ENCODE measurements at places on chromosomes 5 and 9.

GRCh38 chr9:119963258-119963797 is 594.1 kb upstream of the BRINP1 start:
- DNase-seq = no peak

- no peak for DNase-seq
Observed at GRCh38 chr9:71925834-71926233, 14.4 kb downstream of the C9orf85 start.

- DNase-seq = no peak
Observed at GRCh38 chr5:176994460-176995121, 12.0 kb downstream of the UIMC1 start.

- no peak for DNase-seq
Observed at GRCh38 chr9:126927419-126927818, 12.8 kb downstream of the RALGPS1 start.

DNA sequence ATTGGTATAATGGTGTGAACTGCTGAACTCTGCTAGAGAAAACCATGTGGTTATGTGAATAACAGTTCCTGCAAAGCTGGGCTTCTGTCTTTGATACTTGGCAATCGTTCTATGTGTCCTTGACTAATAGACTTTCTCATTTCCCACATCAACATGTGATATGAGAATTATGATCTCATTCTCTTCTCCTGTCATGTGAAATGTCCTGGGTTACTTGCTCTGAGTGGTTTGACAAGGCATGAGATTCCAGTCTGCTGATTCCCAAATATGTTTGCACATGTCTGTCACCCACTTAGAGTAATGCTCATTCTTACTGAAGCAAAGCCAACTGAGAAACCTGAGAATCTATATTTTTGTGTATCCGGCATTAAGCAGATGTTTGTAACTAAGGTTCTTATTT is 141.2 kb downstream of the PARP8 start:
- DNase-seq = no peak

- DNase-seq = no peak
Observed at GRCh38 chr5:116534964-116535651, 39.5 kb downstream of the SEMA6A start.

DNA sequence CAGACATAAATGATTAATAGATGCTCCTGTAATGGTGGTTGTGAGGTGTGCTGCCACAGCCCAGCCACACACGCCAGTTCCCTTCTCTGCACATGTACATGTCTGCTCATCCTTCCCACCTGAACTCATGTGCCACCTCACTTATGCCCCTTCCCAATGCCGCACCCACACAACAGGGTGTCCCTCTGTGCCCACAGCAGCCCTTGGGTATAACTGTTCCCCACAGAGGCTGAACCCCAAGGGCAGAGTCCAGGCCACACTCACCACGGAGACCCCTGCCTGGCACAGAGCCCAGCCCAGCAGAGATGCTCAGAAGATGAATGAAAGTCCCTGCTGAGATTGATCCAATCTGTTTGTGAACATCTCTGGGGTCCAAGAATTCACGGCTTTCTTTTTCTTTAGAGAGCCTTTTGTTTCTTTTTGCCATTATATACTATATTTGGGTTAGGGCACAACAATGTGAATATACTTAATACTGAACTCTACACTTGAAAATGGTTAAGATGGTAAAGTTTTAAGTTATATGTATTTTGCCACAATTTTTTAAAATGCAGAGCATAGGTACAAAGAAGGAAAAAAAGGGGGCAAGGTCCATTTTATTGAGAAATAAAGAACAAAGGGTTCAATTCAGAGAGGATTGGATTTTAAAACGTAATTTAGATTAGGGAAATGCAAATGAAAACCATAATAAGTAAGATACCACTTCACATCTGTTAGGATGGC is 29.6 kb downstream of the IRF1 start:
- DNase-seq = no peak

GRCh38 chr5:145968970-145969713 is 32.8 kb downstream of the SH3RF2 start:
- DNase-seq = no peak

DNA sequence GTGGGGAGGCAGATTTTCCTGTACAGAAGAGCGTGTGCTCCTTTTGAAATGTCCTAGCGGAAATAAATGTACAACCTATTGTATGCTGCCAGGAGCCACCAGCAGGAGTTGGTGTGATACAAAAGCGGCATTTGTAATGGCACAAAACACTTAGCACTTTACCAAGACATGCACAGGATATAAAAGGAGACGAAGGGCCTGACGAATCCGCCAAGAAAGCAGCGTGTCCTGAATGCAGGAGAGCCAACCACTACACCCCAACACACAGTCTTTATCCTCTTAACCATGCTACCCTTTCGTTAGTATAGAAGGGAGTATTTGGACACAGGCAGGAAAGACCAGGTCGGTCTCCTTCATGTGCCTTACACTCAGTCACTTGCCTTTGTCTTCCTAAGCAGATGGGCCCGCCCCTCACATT is 218.1 kb downstream of the TRIM32 start:
- no peak for DNase-seq

DNA sequence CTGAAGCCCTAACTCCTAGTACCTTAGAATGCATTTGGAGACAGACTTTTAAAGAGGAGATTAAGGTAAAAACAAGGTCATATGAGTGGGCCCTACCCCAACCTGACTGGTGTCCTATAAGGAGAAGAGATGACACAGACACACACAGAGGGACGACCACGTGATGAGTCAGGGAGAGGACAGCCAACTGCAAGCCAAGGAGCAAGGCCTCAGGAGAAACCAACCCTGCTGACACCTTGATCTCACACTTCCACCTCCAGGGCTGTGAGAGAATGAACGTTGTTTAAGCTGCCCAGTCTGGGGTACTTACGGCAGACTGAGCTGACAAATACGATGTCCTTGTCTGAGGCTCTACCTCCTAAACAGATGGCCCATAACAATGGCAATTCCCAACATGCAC is 93.6 kb downstream of the ROR2 start:
- no peak for DNase-seq

DNA sequence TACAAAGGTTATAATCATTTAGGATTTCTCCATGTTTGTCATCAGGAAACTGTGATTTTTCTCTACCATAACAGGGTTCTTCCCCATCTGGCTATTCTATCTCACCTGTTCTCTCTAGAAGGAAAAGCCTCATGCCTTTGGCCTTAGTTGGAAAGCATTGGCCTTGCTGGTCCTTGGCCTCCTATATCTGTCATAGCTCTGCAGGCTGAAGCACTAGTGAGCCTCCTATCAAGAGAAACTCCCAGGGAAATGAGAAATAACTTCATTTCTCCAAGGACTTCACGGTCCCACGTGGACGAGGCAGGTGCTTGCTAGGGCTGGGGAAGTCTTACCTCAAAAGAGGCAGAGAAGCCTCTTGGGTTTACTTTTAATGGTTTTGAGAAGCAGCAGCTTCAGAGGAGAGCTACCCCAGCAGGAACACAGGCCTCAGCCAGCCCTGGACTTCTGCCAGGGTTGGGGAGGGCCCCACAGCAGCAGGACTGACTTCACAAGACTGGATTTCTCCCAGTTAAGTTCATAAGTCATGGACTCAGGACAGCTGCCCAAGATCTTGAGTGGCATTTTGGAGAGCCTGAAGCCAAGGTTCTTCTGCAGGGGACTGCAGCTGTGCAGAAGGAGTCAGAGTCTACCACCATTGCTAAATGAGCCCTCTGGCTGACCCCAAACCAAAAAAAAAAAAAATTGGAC is 15.8 kb upstream of the PSAT1 start:
- DNase-seq = no peak

DNA sequence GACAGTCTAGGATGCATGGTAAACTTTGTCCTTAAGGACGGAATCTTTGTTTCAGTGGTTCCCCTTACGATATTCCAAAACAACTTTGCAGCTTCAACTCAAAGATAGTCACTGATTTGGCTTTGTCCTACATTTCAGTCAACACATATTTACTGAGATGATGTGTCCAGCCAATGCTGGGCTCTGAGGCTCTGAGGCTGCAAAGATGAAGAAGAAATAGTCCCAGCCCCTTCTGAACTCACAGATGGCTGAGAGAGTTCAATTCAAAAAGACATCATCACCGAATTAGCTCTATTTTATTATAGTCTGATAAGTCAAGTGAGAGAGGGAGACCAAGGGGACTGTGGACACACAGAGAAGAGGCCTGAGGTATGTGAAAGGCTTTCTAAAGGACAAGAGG is 544.0 kb downstream of the ACTL7B start:
- no peak for DNase-seq

- no peak for DNase-seq
Observed at GRCh38 chr5:173123416-173123815, 20.9 kb upstream of the BNIP1 start.

- DNase-seq = no peak
Observed at GRCh38 chr5:180521101-180521500, 26.9 kb downstream of the CNOT6 start.
